ENCODE measurements at places on chromosomes 7 and 10.

DNA sequence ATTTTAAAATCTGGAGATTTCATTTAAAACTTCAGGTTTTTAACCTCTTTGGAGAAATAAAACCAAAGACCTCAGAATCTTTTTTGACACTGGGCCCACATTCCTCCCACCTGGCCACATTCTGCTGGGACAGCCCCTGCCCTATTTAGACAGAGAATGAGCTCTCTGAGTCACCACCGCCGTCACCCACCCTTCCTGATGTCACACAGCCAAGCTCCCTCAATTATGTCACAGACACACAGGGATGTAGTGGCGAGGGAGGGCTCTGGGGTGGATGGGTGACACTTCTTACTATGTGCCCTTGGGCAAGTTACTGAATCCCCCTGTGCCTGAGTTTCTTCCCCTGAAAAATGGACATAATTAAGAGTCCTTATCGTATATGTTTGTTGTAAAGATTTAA, 162.6 kb downstream of the RAB11FIP2 start:
- DNase-seq = no peak

DNA sequence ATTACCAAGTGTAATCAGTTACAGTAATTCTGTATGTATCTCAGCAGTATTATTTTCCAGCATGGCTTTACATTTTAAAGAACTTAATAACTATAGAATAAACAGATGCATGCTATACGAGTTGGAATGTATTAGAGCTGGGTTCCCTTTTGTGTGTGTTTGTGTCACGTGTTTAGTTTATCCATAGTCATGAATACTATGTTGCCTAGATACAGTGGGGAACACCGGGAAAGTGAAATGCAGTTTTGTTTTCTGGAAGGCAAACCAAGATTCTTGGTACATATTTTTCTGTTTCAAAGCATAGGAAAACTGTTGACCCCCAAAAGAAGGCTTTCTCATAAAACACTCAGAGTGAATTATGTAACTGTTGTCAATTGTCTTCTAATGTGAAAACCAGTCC, 119.0 kb downstream of the FANK1 start:
- no peak for DNase-seq

- no peak for DNase-seq
Observed at GRCh38 chr10:12476656-12477055, 127.3 kb downstream of the CAMK1D start.

DNA sequence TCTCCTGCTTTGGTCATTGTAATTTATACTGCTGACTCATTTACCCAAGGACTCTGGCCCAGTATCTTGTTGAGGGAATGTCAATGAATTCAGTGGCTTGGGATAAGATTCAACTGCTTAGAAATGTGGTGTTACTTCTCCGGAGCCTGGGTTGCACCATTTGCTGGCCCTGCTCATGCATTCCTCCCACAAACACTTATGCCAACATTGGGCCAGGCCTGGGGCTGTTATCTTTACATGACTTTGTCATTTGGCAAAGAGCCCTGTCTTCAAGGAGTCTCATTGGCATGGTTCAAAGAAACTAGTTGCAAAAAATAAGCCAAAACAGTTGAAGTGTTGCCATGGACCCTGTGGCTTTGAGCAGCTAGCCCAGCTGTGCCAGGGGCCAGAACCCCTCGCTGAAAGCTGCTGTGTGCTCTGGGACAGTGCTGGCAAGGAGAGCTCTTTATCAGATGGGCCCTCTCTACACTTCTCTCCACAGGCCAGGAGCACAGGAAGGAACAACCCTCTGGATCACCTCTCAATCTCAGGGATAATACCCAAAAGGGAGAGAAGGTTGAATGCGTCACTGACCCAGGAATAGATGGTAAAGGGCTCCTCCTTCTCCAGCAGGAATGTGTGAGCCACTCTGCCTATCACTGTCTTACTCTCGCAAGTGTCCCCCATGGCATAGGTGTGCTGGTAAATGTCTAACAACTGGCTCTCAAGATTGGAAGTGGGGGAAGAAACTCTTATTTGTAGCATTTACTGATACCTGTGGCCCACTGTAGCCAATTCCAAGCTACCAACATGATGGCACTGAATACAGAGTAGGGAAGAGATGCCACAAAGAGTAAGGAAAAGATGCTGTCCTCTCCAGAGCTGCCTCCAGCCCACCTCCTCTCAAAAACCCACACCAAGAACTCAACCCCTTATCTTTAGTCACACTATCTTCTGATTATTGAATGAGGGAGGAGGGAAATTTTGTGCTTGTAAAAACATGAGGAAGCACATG, 23.5 kb upstream of the PDE1C start:
- DNase-seq = no peak

GRCh38 chr10:1643161-1643907, 94.0 kb downstream of the ADARB2 start:
- peak; percentile 52 for DNase-seq

DNA sequence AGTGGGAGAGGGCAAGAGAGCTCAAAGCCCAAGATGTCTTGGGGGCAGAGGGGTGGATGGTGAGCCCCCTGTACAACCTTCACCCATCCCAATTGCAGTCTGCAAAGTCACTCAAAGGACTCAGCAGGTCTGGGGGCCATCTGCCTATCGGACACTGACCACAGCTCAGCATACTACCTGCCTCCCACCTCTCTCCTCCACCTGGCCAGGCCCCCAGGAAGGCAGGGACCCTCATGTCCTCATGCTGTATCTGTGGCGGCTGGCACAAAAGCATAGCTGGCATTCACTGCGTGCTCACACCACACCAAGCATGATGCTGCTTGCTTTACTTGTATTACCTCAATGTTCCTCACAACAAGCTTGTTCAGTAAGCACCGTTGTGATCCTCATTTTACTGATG, 16.2 kb upstream of the CRHR2 start:
- DNase-seq = no peak

- no peak for DNase-seq
Observed at GRCh38 chr7:50449501-50449880, 659 bp downstream of the FIGNL1 start.

- DNase-seq = no peak
Observed at GRCh38 chr10:5283305-5284158, 81.2 kb upstream of the UCN3 start.

- DNase-seq = no peak
Observed at GRCh38 chr7:121739465-121739864, 133.5 kb upstream of the PTPRZ1 start.

GRCh38 chr10:82866424-82867020, 991.5 kb downstream of the NRG3 start:
- DNase-seq = no peak

DNA sequence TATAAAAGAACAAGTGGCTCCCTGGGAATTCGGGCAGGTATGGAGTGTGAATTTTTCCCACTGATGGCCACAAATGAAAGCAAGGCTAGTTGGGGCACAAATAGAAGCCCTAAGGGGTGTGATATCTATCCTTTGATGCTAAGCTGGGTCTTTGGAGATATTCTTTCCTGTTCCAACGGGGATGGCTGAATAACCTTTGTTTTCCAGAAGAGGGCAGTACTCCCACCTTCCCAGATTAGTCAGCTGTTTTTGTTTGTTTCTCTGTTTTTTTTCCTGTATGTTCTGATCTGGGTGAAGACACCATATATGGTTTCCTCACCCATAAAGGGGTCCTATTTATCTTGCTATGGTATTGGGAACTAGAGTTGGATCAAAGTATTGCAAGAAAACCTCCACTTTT, 947.7 kb upstream of the SORCS1 start:
- no peak for DNase-seq

DNA sequence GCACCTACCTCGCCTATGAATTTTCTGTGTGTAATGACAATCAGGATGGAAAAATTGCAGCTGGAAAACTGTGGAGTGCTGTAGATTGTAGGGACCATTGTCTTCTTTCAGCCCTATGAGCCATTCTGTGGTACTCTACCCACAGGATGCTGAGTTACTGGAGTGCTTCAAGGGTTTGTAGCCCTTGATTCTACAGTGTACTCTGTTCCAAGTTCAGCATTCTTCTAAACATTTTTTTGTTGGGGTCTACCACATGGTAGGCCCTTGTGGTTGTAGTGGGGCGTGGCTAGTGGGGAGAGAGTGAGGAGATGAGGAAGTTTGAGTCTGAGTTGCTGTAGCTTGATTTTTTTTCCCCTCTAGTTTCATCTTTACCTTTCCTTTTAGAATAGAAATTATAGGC, 33.5 kb downstream of the REEP3 start:
- DNase-seq = no peak
